ENCODE measurements at places on chromosomes 7 and 10.

DNA sequence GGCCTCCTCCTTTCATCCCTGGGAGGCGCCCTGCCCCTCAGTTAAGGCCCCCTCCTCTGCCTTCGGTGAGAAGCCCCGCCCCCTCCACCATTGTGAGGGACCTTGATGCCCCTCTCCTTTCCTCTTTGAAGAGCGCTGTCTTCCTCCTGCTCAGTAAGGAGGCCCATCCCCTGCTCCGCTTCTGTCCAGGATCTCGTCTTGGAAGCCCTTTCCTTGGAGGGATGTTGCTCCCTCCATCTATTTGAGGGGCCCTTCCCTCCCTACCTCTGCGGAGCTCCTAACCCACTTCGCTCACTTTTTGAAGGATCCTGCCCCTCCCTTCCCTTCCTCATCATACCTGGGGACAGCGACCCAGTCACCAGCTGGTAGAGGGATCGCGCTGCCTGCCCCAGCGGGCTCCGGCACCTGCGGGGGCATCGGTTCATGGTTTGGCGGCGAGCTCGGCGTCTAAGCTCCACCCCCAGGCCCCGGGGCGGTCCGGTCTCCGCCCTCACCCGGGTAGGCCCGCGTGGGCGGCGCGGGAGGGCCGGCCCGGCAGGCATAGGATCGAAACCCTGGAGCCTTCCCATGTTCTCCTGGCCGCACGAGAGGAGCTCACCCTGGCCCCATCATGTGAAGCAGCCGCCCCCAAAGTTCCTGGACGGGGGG, 4.1 kb downstream of the KCNIP2 start:
- no peak for DNase-seq

DNA sequence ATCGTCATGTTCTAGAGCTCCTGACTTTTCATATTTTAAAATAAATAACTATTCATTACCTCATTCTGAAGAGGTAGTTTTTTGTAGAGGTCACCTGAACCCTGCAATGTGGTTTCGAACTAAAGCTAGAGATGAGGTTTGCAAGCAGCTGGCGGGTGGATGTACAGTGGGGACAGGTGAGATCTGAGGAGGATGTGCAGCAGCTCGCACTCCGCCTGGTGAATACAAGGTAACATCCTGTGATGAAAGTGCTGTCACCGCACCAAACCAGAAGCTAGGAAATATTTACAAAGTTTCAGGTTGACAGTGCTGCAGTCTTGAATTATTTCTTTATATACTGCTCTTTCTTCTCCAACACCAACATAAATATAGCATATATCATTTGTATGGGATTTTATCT, 26.5 kb downstream of the NDUFB2 start:
- no peak for DNase-seq

DNA sequence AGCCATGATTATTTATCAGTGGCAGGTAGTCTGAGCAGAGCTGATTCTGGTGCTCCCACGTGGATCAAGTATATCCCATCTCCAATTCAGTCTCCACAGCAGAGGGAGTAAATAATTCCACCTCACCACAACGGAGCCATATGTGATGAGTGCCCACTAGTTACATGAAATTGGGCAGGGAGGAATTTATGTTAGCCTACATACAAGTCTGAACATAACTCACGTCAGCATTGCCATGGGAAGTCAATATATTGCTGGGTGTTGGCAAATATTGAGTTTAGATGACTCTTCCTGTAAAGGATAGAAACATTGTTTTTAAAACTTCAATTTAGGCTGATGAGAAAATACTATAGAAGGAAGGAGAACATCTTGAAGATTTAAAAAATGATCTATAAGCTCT, 269.0 kb upstream of the BMPER start:
- no peak for DNase-seq

DNA sequence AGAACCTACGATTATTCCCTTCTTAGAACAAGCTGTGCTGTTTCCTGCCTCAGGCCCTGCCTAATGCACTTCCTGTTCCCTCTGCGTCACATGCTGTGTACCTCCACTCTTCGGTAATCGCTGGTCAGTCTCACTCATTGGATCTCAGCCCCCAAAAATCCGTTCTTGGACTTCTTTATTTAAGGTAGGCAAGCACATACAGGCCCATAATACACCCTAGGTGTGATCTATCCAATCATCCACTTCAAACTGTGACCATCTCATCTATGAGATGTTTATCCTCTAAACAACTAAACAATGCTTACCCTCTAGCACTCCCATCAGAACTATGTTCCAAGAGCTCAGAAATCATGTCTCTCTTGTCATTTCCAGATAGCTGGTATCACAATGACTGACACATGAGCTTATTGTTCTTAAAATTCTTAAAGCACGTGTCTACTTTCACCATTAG, 83.9 kb downstream of the CADPS2 start:
- no peak for DNase-seq

DNA sequence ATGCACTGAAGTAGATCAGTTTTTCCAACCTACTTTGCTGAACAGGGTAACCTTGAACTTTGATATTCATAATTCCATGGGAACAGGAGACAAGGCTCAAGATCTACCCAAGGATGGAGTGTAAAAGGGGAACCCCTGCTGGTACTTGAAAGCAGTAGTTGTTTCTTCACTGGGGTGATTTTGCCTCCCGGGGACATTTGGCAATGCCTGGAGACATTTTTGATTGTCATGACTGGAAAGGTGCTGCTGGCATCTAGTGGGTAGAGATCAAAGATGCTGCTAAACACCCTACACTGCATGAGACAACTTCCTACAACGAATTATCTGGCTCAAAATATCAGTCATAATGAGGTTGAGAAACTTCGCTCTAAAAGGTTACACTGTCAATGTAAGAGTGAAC, 214.8 kb upstream of the CTBP2 start:
- DNase-seq: no peak

DNA sequence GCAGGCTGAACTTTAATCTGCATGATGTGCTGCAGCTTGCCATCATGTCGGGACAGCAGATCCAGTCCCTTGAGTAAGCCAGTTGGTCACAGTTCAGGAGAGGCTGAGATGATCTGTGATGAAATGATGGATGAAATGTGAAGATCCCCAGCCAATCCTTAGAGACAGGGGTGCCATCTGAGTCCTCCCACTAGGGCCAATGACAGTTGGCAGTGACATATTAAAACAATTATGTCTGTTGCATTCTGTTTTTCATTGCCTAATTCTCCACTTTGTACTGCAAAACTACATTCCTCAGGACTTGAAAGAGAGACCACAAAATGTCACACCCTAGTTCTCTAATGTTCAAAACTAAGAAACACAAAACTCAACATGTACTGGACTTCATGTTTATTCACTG, 66.3 kb upstream of the CAV2 start:
- DNase-seq: no peak

DNA sequence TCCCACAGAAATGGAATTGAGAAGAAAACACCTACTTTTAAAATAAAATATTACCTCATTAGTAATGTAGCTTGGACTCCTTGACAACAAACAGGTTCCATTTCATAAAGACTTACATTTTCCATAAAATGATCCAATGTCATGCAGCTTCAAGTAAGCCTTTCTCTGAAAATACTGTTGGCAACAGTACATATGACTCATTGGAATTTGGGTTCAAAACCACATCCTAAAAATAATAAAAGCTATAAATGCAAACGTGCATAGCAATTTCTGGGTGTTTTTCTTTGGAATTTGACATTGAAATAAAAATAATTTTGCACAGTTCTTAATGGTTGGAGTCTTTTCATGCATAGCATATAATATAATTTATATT, 47.9 kb downstream of the FHIP2A start:
- peak; percentile 44 for DNase-seq

DNA sequence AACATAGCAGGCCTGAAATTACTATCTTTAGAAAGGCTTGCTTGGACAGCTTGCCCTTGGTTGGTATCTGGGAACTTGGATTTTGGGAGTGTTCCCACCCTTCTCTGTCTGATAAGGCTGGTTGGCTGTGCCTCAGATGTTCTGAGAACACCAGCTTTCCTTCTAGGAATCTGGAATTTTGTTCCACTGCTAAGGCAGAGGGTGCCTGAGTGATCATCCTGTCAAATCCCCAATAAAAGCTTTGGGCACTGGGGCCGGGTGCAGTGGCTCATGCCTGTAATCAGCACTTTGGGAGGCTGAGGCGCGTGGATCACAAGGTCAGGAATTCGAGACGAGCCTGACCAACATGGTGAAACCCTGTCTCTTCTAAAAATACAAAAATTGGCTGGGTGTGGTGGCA, 5.0 kb downstream of the TRUB1 start:
- no peak for DNase-seq

GRCh38 chr7:64642046-64642445, 23.9 kb upstream of the ZNF107 start:
- DNase-seq: no peak

- no peak for DNase-seq
Measured at GRCh38 chr10:46518028-46518725, 38.3 kb downstream of the GPRIN2 start.

- no peak for DNase-seq
Measured at GRCh38 chr10:50648089-50648934, 24.6 kb upstream of the SGMS1 start.

DNA sequence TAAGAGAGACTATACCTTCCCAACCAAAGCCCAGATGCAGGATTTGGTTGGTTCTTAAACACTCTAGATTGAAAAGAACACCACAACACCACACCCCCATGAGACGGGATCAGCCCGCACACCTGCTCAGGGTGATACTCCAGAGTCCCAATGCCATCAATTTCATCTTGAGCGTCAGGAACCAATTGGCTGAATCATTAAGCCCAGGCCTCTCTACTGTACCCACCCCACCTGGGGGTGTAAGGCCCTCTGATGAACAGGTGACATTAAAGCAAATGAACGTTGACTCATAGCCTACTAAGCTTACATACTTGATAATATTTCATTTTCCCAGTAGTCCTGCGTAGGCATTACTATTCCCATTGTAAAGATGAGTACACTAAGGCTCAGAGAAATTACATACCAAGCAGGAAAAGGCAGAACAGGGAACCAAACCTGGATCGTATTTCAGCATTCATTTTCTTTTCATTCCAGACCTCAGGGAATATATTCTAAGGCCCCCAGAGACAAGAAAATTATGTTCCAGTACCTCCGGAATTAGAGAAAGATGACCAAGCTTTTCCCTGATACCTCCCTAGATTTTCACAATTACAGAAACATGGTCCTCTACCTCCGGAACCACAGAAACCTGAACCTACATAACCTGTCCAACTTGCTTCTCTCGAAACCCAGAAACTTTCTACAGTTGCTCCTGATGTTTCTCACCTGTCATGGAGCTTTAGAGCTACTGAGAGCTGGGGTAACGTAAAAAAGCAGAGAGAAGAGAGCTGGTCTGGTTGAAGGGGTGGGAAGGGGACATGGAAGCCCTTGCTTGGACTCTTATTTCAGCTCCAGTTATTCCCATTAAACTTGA, 43.1 kb upstream of the KDM7A start:
- DNase-seq: no peak

DNA sequence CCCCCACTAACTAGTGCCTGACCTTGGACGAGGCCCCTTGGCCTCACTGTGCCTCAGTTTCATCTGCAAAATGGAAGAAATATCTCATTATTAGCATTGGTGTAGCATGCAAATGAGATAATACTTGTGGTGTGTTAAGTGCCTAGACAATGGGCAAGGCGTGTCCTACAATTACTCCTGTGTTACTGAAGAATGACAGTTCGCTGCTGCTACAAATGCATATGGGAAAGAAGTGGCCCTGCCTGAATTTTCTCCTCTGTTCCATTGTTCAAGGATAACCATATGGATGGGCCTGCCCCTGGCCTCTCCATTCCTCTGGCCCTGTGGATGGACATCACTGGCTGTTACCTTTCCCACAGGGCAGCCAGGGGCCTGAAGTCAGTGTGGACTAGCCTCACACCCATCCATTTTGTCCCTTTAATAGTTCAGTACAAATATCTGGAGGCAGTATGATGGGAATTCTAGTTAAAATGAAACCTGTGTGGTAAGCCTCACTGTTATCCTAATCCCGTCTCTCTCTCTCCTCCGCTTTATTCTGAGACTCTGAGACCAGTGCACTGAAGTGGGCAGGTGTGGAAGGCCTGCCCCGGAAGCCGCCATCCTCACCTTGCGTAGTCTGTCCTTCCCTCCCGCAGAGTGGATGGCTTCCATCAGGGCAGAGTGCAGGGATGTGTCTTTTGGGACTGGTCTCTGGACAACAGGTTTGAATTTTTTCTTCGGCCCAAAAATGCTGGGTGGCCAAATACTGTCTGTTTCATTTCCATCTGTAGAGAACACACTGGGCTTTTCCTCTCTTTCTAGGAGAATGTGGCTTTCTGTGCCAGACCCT, 244.6 kb upstream of the GRB10 start:
- no peak for DNase-seq

DNA sequence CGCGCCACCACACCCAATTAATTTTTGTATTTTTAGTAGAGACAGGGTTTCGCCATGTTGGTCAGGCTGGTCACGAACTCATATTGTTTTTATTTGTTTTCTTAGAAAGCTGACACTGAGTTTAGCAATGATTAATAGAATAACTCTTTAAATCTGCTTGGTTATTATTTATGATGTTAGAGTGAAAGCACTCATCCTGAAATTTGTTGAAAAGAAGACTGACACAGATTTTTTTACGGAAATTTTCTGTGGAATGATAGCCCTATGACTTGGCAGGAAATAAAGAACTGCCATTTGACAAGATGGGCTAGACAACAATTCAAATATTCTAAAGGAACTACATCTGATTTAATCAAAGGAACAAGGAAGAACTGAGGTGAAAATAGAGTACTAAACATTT, 4.3 kb upstream of the GSAP start:
- no peak for DNase-seq

GRCh38 chr7:131105294-131105798, 222.3 kb upstream of the MKLN1 start:
- no peak for DNase-seq

- DNase-seq: no peak
Measured at GRCh38 chr7:200290-200689, 7.9 kb downstream of the FAM20C start.

DNA sequence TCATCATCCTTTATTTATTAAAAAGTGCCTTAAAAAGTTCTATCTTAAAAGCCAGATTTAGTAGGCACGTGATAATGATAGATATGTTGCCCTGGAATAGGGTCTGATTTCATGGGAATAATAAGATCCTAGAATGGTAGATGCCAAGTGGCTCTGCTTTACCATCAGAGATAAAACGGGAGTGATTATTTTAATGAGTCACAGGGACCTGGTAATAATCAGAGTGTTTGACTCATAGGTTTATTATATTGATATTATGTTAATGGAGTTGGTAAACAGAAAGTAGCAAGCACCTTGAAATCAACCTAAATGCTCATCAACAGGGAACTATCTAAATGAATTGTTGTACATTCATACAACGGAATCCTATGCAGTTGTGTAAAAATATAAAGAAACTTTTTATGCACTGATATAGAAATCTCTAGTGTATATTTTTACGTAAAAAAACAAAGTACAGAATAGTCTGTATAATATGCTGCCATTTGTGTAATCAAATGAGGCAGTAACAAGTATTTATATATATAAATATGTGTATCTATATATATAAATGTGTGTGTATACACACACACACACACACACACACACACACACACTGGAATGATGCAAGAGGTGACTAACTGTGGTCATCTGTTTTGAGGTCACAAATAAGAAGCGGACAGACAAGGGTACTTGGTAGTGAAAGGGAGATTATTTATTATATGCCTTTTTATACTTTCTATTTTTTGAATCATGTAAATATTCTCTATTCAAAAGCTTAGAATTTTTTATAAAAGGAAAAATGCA, 78.6 kb upstream of the DYNC1I1 start:
- no peak for DNase-seq

GRCh38 chr7:64654796-64655548, 11.0 kb upstream of the ZNF107 start:
- no peak for DNase-seq

All from GM04503 (cell line).